H7 (cell line): ENCODE measurements at places on chromosomes 4 and X. TPM values are rescaled to one million over a fixed set of nuclear protein-coding genes. Genes with fewer than 3 reads are reported as not detected.

DNA sequence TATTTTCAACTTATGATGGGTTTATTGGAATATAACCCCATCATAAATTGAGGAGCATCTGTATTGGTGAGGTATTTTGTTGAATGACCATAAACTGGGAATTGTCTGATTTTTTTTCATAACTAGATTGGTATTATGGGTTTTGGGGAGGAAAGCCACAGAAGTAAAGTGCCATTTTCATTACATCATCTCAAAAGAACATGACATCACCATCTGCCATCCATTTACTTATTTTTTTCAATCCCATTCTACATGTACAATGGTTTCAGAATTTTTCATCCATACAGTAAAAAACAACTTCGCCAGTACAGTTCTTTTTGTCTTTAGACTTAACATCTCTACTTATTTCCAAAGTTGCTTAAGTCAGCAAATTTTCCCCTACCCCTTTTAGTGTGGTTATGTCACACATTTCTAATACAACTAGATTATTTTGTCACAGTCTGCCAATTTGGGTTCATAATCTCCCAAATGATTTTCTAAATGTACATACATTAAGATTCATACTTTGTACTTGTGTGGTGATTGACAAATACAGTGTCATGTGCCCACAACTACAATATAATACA lies 459.4 kb downstream of the IDS start:
- no peak for DNase-seq

DNA sequence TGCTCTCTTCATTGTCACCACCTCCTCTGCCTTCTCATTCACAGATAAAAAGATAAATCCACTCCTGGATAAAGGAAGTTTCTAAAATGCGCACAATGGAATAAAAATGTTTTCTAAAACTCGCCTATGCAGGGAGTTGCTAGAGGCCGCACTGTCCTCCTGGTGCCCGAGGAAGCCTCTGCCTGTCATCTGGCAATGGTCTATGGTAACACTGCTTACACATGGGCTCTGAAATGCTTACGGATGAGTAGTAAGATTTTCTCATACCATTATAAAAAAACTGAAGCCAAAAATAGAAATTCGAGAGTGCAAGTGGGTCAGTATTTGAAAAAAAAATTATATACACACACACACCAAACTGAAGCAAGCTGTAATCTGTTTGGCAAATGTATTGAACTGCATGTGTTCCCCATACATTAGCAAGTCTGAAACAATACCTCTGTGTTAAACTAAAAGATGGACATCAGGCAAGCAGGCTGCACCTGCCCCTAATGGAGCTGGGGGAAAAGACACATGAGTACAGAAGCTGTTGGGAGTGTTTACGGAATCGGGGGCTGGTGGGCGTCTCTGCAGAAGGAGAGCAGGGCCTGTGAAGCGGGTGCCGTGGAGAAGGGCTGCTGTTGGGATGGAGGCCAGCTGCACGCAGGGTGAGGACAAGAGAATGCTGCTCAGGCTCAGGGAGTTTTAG lies 103.3 kb upstream of the FAT1 start:
- DNase-seq, result no peak

DNA sequence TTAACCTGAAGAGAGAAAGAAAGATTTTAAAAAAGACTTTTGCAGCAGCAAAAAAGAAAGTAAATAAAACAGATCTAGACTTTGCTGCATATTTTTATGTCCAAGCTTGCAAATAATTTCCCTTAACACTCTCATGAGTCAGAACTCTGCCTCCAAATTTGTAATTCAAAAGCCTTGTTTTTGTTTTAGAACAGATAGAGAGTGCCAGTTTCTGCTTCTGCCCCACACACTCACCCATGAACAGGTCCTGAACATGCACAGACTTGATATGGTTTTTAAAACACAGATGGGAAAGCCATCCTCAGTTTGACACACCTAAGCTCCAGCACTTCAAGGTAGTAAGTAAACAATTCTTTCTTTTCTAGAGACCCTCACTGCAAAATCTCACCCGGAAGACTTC lies 39.7 kb upstream of the VCX3B start:
- no peak for DNase-seq

Gene STOX2
- total RNA-seq, result 28.9 and 34.5 TPM in 2 replicates

- DNase-seq, result no peak
Observed at GRCh38 chrX:72478351-72478750, 94.3 kb downstream of the HDAC8 start.

Gene SULT1B1
- total RNA-seq, result not detected in 2 replicates
